ENCODE measurements at places on chromosomes 12 and 14. TPM values are rescaled to one million over a fixed set of nuclear protein-coding genes. Genes with fewer than 3 reads are reported as not detected.

Gene ITGA5
- 679 TPM for total RNA-seq

Gene KLHL42
- total RNA-seq: 15.5 TPM

Gene ZDHHC22
- not detected for total RNA-seq

Gene SLC5A8
- not detected for total RNA-seq

Gene KRT2
- not detected for total RNA-seq

Gene MYO1A
- total RNA-seq: not detected

Gene VRTN
- not detected for total RNA-seq

Gene LRTM2
- not detected for total RNA-seq

Gene EGLN3
- total RNA-seq: 0.30 TPM

Gene CLEC4D
- total RNA-seq: not detected

Gene C3AR1
- 0.30 TPM for total RNA-seq

Gene DIO2
- not detected for total RNA-seq

Gene RNASE7
- not detected for total RNA-seq

Gene RNASE1
- 182 TPM for total RNA-seq

Gene WIF1
- total RNA-seq: not detected

Gene WNT5B
- not detected for total RNA-seq

Gene SOS2
- total RNA-seq: 17.1 TPM

Gene MIPOL1
- total RNA-seq: 3.6 TPM

Gene FOXG1
- not detected for total RNA-seq

Gene FKBP4
- total RNA-seq: 42.8 TPM

Gene LRP1-AS
- not detected for total RNA-seq

Gene ASPG
- not detected for total RNA-seq

Gene CEP170B
- total RNA-seq: 20.8 TPM

Gene SPTLC2
- total RNA-seq: 38.9 TPM

Gene GPR84
- not detected for total RNA-seq

Gene KCNK13
- not detected for total RNA-seq

Gene PSMA6
- 322 TPM for total RNA-seq

Gene INSM2
- not detected for total RNA-seq

Gene GALNT6
- total RNA-seq: 64.8 TPM

Gene GIT2
- total RNA-seq: 29.3 TPM

Gene IL26
- total RNA-seq: not detected

Gene CTSG
- total RNA-seq: not detected

Gene OTX2
- total RNA-seq: not detected

Gene COX8C
- total RNA-seq: not detected

Gene TAS2R20
- 0.13 TPM for total RNA-seq

Gene CLBA1
- 3.0 TPM for total RNA-seq

Gene OR4N5
- not detected for total RNA-seq

Gene NFE2
- not detected for total RNA-seq

Gene MYG1
- 41.8 TPM for total RNA-seq

Gene FSCB
- not detected for total RNA-seq

Gene KLRC1
- total RNA-seq: not detected

Gene IL31
- not detected for total RNA-seq

Gene RASSF9
- total RNA-seq: 1.1 TPM

Gene KCNJ8
- total RNA-seq: not detected

Gene GPRC5A
- total RNA-seq: 57.3 TPM

Gene DPPA3
- total RNA-seq: not detected

Gene SLC4A8
- 1.2 TPM for total RNA-seq

Gene EIF2S3B
- total RNA-seq: 0.67 TPM

Gene NKX2-1
- not detected for total RNA-seq

Gene IRAK4
- total RNA-seq: 14.5 TPM
